ENCODE measurements at places on chromosomes 2 and 18. TPM values are rescaled to one million over a fixed set of nuclear protein-coding genes. Genes with fewer than 3 reads are reported as not detected.

CYS1 gene
- 0.09 TPM for total RNA-seq

CCDC74A gene
- 5.0 TPM for total RNA-seq

DNA sequence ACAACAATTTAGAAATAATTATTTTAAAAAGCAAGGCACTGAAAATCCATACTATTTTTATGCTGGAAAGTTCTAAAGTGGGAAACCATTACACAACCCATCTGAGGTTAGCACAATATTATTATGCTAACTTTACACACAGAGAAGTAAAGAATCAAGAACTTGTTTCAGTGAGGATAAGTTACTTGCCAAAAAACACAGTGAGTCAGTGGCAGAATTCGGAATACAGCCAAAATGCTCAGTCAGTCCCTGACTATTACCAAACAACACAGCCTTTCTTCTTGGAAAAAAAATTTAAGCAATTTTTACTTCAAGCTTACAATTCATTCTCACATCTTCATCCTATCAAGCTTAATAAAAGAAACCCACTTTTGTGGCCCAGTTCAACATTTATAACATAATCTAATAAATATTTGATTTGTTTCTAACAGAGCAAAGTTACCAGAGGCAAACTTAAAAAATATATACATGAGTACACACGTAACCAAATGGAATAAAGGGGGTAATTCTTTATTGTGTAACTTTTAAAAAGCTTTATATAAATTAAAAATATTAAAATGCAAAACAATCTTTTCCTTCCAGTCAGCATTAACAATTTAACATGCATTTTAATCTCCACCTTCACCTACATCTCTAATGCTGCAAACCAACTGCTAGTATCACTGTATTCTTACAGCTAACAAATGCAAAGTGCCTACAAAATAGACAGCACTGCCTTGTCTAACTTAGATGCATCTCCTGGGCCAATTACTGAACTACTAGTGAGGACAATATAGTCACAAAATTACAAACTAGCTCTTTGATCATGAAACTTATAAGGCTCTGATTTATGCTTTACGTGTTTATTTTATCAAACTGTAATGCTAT is 55.2 kb downstream of the CCDC88A start:
- no peak for DNase-seq

- DNase-seq = no peak
Observed at GRCh38 chr2:150769421-150769820, 282.0 kb upstream of the RND3 start.

- no peak for DNase-seq
Observed at GRCh38 chr2:16774091-16774490, 108.5 kb upstream of the CYRIA start.

DNA sequence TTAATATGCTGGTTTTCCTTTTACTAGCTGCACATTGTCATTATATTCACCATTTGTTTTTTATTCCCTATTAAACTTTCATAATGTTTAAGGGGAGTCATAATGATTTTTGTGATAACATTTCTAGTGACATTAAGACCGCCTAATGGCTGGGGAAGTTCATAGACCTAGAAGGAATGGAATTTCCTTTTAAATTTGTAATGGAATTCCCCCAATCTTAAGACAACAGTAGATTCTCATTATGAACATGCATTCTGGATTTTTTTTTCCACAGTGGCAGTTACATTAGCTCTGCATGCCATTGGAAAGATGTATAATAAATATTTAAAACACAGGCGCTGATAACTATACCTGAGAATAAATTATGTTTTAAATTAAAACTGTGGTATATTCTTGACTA is 8.4 kb downstream of the YPEL5 start:
- no peak for DNase-seq

GRCh38 chr2:223993634-223994232 is 36.5 kb downstream of the MRPL44 start:
- DNase-seq = peak; percentile 36

- DNase-seq = no peak
Observed at GRCh38 chr18:25456334-25457010, 104.5 kb upstream of the ZNF521 start.

DNA sequence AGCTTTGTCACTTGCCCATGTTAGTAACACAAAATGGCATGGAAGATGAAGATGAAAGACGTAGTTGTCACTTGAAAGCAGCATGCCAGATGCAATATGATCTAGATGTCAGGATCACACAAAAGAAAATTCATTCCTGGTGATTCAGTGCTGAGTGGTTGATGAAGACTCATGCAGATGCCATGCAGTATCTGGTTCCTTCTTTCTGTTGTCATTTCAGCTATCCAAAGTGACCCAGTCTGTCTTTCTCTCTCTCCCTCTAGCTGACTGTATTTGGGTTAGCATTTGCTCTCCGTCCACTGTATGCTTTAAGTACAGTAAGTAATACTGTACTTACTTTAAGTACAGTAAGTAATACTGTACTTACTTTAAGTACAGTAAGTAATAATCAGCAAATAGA is 50.4 kb downstream of the TTN start:
- DNase-seq = no peak

- DNase-seq = no peak
Observed at GRCh38 chr2:104599787-104600510, 254.0 kb upstream of the POU3F3 start.

DNA sequence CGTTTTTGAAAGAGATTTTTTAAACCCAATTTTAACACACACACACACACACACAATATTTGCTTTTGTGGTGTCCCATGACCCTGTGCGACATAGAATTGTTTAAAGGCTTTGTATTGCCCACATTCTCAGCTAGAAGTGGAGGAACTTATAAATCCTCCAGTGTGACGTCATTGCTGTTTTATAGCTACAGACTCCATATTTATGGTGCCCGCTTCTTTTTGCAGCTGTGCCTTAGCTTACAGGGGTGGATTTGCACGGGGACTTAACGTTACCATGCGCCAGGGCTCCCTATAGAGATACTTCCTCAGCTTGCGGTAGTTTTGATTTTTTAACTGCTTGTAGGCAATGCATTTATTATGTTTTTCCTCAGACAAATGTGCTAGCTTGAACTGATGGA is 101.9 kb upstream of the SMIM21 start:
- no peak for DNase-seq

- DNase-seq = no peak
Observed at GRCh38 chr18:75727456-75727855, 300.0 kb upstream of the SMIM21 start.

GRCh38 chr2:180751306-180751920 is 229.0 kb upstream of the UBE2E3 start:
- DNase-seq = no peak

- no peak for DNase-seq
Observed at GRCh38 chr18:10319914-10320600, 134.4 kb upstream of the APCDD1 start.

DNA sequence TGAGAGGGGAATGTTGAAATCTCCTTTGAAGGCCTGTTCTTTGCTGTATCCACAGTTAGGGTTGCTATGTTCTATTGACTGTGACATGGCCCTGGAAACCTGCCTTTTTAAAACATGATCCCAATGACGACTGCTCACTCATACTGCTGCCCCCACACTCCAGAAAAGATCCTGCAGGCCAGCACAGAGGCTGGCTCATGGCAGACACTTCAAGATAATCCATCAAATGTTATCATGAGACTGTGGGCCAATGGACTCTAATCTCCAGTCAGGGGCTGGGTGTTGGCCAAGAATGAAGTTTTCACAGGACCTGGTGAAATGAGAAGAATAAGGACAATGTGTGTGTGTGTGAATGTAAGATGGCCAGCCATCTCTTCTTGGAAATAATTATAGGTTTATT is 59.0 kb upstream of the THOC1 start:
- DNase-seq = no peak
